GM04504 (cell line): ENCODE measurements at places on chromosomes 16 and 17.

DNA sequence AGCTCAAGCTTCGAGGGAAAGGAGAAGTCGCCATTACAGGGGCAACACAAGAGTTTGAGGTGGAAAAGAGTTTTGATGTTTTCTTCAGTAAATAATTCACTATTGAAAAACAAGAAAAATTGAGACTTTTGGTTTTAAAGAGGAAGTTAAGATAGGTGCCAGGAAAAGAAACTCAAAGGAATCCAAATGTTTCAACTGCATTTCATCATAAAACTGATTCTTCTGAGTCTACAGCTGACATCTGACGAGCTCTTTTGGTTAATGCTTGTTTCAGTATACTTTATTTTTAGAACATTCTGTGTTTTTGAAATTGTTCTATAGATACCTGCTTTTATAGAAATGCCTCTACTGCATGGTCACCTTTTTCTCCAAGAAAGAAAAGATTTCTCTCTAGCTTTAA lies 54.0 kb downstream of the ERN1 start:
- DNase-seq: no peak

- no peak for DNase-seq
These were observed 89.3 kb upstream of the SDK2 start for GRCh38 chr17:73733517-73733916.

DNA sequence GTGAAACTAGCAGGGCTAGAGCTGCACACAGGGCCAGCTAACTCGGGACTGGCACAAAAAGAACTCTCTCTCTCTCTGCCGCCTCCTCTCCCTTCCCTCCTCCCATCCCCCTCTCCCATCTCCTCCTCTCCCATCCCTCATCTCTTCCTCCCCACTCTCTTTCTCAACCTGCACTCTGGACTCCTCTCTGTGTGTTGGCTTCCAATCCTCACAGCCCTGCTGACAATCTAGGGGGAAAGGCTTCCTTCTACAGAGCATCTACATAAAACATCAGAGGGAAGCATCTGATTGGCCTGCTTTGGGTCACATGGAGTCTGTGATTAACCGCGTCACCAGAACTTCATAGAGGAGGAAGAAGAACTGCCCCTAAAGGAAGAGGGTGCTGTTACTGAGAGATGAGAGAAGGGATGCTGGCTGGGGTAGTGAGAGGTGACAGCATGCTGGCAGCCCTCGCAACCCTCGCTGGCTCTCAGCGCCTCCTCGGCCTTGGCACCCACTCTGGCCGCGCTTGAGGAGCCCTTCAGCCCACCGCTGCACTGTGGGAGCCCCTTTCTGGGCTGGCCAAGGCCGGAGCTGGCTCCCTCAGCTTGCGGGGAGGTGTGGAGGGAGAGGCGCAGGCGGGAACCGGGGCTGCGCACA lies 12.8 kb upstream of the ZFP90 start:
- no peak for DNase-seq

DNA sequence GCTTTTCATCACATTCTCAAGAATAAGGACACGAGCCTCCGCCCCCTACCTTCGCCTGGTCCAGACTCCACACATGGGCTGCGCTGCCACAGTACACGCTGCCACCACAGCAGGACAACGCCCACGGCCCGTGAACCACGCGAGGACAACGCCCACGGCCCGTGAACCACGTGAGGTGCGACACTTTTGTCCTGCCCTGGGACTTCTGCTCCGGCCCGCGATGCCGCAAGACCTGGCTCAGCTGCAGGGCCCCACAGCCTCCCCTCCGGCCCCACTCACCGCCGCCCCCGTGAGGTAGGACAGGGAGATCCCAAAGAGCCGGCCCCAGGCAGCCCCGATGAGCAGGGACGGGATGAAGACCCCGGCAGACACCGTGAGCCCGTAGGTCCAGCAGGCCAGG lies 5.9 kb upstream of the CCDC154 start:
- DNase-seq: no peak

DNA sequence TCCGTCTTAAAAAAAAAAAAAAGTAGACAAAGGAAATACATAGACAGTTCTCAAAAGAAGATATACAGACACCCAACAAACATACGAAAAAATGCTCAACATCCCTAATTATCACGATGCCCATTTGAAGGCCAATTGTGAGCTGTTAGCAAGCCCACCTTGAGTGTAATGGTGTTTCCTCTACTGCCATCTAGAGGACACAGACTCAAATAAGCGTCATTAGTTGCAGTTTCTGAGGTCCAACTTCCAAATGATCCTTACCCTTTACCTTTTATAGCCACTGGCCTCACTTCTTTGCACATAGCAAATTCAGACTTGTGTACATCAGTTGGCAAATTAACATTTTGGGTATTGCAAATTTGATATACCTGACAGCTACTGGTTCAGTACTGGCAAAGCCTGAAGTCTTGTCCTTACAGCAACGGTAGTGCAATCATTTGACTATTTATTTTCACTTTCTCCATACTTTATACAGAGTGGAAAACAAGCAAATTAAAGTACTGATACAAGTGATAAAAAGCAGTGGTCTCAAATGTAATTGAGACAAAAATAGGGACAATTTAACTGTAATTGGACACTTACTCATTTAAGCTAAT lies 536.3 kb upstream of the EEF2KMT start:
- DNase-seq: no peak

DNA sequence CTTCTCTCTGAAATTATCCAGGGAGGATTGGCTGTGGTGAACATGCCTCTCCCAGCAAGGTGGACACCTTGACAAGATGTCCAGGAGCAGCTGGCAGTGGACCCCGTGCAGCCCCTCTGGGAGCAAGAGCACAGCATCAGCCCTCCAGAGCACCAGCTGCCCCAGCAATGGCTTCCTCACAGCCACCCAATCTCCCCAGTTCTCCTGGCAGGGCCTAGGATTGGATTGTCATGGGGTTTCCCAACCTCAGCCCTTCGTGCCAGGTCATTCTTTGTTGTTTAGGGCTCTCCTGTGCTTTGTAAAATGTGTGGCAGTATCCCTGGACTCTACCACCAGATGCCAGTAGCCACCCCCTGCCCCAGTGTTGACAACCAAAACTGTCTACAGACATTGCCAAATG lies 1.8 kb upstream of the KRT36 start:
- no peak for DNase-seq

- no peak for DNase-seq
These were observed 232.4 kb upstream of the RPL38 start for GRCh38 chr17:73971127-73971526.

- DNase-seq: no peak
These were observed 13.4 kb downstream of the BCO1 start for GRCh38 chr16:81251871-81252270.

DNA sequence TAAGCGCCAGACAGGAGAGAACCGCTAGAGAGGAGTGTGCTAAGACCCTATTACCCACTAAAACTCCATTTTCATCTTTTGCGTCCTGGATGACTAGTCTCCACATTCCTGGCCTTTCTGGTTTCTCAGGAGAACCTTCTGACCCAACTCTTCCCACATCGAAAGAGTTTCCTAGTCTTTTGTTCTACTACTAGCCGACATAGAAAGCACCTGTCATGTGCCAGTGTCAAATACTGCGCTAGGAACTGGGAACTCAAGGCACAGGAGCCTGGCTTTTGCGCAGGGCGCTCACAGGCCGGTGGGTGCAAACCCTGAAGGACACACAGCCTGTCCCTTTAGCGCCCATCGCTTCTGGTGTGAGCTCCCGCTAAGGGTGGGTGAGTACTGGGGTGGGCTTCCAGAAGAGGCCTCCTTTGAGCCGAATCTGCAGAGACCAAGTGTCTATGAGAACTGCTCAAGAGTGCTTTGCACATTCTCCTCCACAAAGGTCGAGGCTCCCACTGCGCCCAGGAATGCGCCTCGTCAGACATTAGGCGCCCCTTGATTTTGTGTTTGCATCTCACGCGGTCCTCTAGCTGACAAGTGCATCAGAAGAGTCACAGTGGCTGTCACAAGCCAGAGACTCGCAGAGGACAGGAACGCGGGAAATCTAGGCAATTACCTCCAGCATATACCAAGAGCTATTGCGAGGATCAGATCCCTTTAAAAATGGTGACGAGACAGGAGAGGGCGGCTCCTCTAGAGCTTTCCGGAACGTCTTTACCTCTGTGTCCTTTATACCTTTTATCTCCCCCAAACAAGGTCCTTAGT lies 2.0 kb upstream of the PSMB3 start:
- DNase-seq: no peak

GRCh38 chr17:29169806-29170591 lies 10.2 kb downstream of the MYO18A start:
- no peak for DNase-seq

- no peak for DNase-seq
These were observed 2.7 kb upstream of the HES7 start for GRCh38 chr17:8126491-8127066.

GRCh38 chr16:71460941-71461340 lies 1.1 kb downstream of the ZNF23 start:
- DNase-seq: no peak

GRCh38 chr16:56551796-56552738 lies 12.8 kb upstream of the MT4 start:
- no peak for DNase-seq

DNA sequence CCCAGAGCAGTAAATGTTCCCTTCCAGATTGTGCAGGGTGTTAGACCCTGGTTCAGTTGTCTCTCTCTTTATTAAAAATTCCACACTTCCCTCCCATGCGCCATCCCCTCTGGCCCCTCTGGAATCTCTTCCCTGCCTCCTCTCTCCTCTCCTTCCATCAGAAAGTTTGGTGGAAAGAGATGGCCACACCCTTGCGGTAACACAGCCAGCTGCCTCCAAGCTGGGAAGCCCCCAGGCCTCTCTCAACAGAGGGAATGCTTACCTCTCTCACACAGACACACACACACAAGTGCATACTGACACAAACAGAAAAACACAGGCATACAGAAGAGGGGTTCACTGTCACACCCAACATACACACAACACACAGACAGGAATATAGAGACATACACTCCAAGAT lies 220.5 kb downstream of the C16orf78 start:
- no peak for DNase-seq

- no peak for DNase-seq
These were observed 69.4 kb downstream of the RPH3AL start for GRCh38 chr17:282912-283882.

- no peak for DNase-seq
These were observed 136.9 kb downstream of the RBFOX3 start for GRCh38 chr17:79473876-79474440.

- DNase-seq: no peak
These were observed at the start of gene SF3B3 for GRCh38 chr16:70523743-70524398. Gene SF3B3 (plus strand): TSS chr16:70523816. CDS start chr16:70526657, 2,841 bp downstream.

- no peak for DNase-seq
These were observed 387 bp downstream of the MRPL28 start for GRCh38 chr16:369866-370436.

DNA sequence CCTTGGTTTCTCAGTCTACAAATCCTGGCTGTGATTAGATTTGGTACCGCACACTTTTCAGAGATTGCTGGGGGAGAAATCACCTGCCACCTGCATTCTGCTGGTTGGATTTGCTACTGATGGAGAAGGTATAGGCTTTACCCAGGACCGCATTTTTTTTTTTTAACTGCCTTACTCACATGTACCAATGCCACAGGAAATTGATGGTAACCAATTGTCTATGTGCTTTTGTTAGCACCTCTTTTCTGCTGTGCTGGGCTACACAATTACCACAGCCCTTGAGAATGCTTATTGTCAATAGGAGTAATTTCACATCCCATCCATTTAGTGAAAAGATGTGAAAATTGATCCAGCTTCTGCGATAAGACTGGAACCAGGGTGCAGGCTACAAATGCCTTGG lies 74.4 kb upstream of the TANC2 start:
- no peak for DNase-seq

GRCh38 chr17:79933863-79934652 lies 94.8 kb upstream of the CBX4 start:
- DNase-seq: no peak

- no peak for DNase-seq
These were observed 53.4 kb upstream of the NLK start for GRCh38 chr17:27989046-27989445.

DNA sequence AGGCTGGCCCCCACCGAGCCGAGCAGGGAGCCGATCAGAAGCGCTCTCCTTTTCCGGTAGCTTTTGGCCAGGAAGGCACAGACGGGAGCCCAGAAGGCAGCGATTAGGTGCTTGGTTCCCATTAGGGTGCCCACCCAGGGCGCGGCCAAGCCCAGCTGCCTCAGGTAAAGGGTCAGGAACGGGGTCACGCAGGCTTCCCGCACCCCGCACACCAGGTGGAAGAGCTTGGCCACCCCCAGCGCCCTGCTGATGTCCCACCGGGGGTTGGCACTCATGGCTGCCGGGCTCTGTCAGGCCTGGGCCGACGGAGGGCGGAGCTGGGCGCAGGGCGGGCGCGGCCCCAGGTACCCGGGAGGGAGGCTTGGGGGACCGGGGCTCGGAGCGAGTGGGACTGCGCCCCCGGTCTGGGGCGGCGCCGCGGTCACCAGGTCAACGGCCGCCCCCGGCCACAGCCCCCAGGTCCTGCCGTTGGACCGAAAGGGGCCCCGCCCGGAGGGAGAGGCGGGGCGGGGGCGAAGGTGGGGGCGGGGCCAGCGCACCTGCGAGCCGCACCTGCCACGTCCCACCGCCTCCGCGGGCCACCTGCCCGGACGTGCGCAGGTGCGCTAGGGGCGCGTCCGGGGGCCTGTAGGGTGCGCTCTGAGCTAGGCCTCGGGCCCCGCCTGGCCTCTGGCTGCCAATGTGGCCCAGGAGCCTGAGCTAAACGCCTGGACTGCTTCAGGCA lies at the start of gene MFSD6L:
Gene MFSD6L, minus strand, starts transcription at position 520 of the 724 bp plus-strand sequence. Its CDS starts 245 bp downstream, at position 275.
- no peak for DNase-seq
